NCI-H510A treated with DMSO at 0.1 percent for 48 hours (cell line): ENCODE measurements at places on chromosomes 12 and 14.

GRCh38 chr14:46818147-46818546 lies 166.6 kb upstream of the RPL10L start:
- no peak for DNase-seq

GRCh38 chr14:97490521-97491070 lies 693.4 kb downstream of the VRK1 start:
- no peak for DNase-seq

DNA sequence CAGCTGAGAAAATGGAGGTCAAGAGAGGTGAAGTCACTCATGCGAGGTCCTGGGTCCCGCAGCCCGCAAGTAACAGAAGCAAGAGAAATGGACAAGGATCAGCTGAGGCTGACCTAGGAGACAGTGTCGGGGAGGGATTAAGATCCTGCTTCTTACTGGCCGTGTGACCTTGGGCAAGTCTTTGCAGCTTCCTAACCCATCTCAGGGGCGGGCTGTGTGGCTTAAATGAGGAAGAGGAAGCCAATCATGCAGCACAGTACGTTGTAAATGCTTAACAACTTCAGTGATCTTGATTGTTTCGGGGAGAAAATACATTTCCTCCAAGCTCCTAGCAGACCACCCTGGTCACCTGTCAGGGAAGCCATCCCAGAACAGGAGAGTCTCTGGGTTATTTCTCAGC lies 7.1 kb upstream of the PGF start:
- no peak for DNase-seq

GRCh38 chr14:28773861-28774691 lies 7.5 kb downstream of the FOXG1 start:
- DNase-seq, result peak; percentile 47

DNA sequence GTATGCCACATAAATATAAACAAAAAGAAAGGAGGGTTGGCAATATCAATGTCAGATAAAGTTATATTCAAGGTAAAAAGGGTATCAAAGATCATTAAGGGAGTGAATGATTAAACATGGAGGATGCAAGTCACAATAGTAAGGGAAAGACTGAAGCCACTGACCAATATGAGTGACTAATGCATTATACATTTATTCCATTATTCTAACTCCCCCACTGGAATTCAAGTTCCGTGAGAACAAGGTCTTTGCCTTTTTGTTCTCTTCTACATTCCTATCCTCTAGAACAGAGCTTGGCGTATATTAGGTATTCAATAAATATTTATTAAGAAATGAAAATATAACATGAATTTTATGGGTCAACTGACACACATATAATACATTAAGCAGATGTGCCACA lies 30.7 kb downstream of the MAP4K5 start:
- no peak for DNase-seq

GRCh38 chr12:6165395-6165794 lies 34.8 kb upstream of the CD9 start:
- no peak for DNase-seq

DNA sequence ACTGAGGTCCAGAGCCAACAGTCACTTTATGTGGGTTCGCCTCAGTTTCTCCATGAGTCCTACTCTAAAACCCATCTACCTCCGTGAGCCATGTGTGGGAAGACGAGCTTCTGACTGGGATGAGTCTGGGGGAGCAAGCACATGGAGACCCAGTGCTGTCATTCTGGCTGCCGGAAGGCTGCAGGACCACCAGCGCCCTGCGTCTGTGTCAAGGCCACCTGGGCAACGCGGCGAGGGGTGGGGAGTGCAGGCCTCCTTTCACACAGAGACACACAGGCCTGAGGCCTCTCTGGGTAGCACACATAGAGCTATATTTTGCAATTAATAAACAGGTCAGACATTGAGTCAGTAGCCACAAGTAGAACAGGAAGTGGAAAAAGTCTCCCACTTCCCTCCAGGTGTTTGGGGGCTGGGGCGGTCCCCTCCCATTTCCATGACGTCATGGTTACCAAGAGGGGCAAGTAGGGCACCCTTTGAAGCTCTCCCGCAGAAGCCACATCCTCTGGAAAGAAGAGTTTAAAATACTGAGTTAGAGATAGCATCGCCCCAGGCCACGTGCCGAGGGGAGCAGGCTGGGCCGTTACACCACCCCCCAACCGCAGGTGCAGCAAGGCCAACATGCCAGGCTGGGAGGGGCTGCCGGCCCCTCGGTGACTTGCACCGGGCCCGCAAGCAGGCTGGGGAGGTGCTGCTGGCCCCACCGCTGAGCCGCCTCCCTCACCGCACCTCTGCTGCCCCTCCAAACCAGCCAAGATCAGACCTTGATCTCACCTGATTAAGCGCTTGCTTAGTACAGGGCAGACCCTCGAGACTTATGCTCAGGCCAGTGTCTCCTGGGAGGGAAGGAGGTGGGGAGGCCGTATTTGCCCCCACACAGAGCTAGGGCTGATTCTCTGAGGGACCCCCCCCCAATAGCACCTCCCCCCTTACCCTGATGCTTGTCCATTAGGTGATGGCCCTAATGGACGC lies 32.7 kb downstream of the DAD1 start:
- no peak for DNase-seq

- DNase-seq, result no peak
These were observed 113.4 kb upstream of the SCAF11 start for GRCh38 chr12:46103559-46104383.
